ENCODE measurements at places on chromosomes 1 and 21. TPM values are rescaled to one million over a fixed set of nuclear protein-coding genes. Genes with fewer than 3 reads are reported as not detected.

MYBPH gene
- total RNA-seq = not detected

TGFB2 gene
- not detected for total RNA-seq

FABP3 gene
- not detected for total RNA-seq

ZMPSTE24 gene
- total RNA-seq = 48.2 TPM

BCAS2 gene
- total RNA-seq = 52.1 TPM

- peaks cover 26% of the 10 kb centered on the region for H3K4me1 ChIP-seq
- DNase-seq = no peak
- H3K27me3 ChIP-seq = no peaks in the 10 kb centered on the region
Observed at GRCh38 chr1:243253211-243253925, 1.7 kb downstream of the CEP170 start.

DNA sequence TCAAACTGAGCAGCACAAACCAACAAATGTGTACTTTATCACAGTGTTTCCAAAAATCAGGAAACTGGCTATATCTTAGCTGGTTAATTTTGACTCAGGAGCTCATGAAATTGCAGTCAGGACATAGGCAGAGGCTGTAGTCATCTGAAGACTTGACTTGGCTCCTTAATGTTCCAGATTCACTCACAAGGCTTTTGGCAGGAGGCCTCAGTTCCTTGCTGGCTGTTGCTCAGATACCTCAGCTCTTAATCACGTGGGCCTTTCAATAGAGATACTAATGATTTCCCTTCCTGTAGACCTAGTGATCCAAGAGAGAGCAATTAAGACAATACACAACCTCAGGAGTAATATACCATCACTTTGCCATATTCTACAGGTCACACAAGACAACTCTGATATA lies 537.7 kb downstream of the BRINP3 start:
- no peaks in the 10 kb centered on the region for H3K36me3 ChIP-seq
- no peaks in the 10 kb centered on the region for H3K27me3 ChIP-seq
- no peak overlapping the region for H3K27ac ChIP-seq
- no peaks in the 10 kb centered on the region for H3K4me1 ChIP-seq

- H3K4me3 ChIP-seq = no peak overlapping the region
- DNase-seq = no peak
- peaks cover 6% of the 10 kb centered on the region for H3K4me1 ChIP-seq
- H3K27me3 ChIP-seq = peaks cover 5% of the 10 kb centered on the region
Observed at GRCh38 chr1:91864017-91864700, 21.8 kb downstream of the TGFBR3 start.

- H3K36me3 ChIP-seq = peaks cover 39% of the 10 kb centered on the region
- DNase-seq = no peak
- peak overlapping the region; percentile 51 for H3K4me3 ChIP-seq
- peak overlapping the region; percentile 83 for H3K27ac ChIP-seq
- H3K27me3 ChIP-seq = no peaks in the 10 kb centered on the region
- peaks cover 69% of the 10 kb centered on the region for H3K4me1 ChIP-seq
Observed at GRCh38 chr1:91752324-91752723, 133.6 kb downstream of the TGFBR3 start.

GRCh38 chr1:18997508-18997907 lies 41.0 kb upstream of the IFFO2 start:
- DNase-seq = no peak
- H3K27me3 ChIP-seq = no peaks in the 10 kb centered on the region
- H3K36me3 ChIP-seq = peaks cover 28% of the 10 kb centered on the region
- H3K4me1 ChIP-seq = peaks cover 18% of the 10 kb centered on the region

DNA sequence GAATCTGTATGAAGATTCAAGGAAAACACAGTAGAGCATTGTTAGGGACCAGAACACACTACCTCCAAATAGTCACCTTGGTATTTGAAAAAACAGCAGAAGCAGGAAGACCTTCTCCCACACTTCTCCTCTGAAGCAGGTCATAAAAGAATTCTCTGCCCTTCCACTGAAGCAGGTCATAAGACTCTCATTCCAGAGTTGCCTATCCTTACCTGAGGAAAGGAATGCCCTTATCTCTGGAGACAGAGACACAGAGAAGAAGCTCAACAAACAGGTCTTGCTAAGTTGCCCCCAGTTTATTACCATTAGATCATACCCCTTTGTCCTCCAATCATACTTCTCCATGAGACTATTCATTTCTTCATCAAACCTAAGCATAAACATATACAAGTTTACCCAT lies 225.8 kb upstream of the TNR start:
- peaks cover 19% of the 10 kb centered on the region for H3K36me3 ChIP-seq
- no peaks in the 10 kb centered on the region for H3K4me1 ChIP-seq
- H3K4me3 ChIP-seq = no peak overlapping the region
- H3K27ac ChIP-seq = no peak overlapping the region
- DNase-seq = no peak
- no peaks in the 10 kb centered on the region for H3K27me3 ChIP-seq

- DNase-seq = no peak
- H3K4me1 ChIP-seq = no peaks in the 10 kb centered on the region
- peaks cover 15% of the 10 kb centered on the region for H3K27me3 ChIP-seq
- no peak overlapping the region for H3K27ac ChIP-seq
Observed at GRCh38 chr1:31524186-31524901, 52.0 kb upstream of the TINAGL1 start.

- peaks cover 45% of the 10 kb centered on the region for H3K27me3 ChIP-seq
- no peak overlapping the region for H3K4me3 ChIP-seq
- H3K4me1 ChIP-seq = no peaks in the 10 kb centered on the region
- no peak overlapping the region for H3K27ac ChIP-seq
- no peak for DNase-seq
- H3K36me3 ChIP-seq = no peaks in the 10 kb centered on the region
Observed at GRCh38 chr1:207941665-207942064, 30.7 kb upstream of the CD34 start.

- H3K27ac ChIP-seq = no peak overlapping the region
- H3K4me3 ChIP-seq = no peak overlapping the region
- no peaks in the 10 kb centered on the region for H3K27me3 ChIP-seq
- H3K36me3 ChIP-seq = no peaks in the 10 kb centered on the region
- no peak for DNase-seq
Observed at GRCh38 chr1:218775501-218776021, 398.1 kb upstream of the LYPLAL1 start.

All from activated T-helper 2 cell treated with anti-CD3 and anti-CD28 coated beads, Interferon-gamma antibody, Interleukin-2, Interleukin-4, amounts not matched to agents 10 μg/mL and 5 μg/mL and 100 μg/mL, durations not matched to agents 14 hours and 24 hours and 36 hours (primary cell).